Stimulated activated CD4-positive, alpha-beta T cell treated with anti-CD3 and anti-CD28 coated beads, Interleukin-4, amount 100 ng/mL, for 1 hour (primary cell): ENCODE measurements at places on chromosomes 7 and 10.

GRCh38 chr7:90720984-90721760 lies 125.1 kb downstream of the CDK14 start:
- no peak for DNase-seq

DNA sequence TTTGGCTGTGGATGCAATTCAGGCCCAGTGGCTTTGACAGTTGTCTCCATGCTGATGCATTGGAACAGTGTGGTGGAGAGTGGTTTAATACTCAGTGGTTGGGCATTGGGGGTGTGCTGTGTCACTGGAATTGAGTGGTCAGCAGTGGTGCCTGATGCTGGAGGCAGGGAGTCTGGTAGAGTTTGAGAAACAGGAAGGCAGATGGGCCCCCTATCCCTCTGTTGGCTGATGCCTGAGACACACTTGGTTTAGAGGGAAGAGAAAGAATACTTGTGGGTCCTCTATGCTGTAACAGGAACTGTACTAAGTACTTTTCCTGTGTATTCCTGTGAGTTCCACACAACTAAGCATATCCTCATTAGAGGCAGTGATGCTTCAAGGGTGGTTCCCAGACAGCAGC lies 55.4 kb downstream of the EEPD1 start:
- DNase-seq = no peak

DNA sequence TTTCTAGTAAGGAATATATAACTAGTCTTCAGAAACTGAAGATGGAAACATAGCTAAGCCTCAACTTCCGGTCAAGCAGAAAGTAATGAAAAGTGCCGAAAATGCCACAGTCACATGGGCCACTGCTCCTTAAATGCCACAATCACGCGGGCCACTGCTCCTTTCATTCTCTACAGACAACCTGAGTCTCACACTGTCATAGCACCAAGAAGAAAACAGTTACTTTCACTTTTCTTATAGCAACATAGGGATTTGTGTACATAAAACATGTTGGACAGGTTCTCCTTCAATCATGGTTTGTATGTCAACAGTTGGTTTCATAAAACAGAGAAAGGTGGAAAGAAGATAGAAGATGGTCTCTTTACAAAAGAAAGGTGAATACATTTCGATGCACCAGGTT lies 48.6 kb upstream of the NOBOX start:
- no peak for DNase-seq

- DNase-seq = no peak
Measured at GRCh38 chr10:101827919-101828600, 9.8 kb upstream of the OGA start.

GRCh38 chr7:50584793-50585408 lies 19.7 kb upstream of the DDC start:
- no peak for DNase-seq

DNA sequence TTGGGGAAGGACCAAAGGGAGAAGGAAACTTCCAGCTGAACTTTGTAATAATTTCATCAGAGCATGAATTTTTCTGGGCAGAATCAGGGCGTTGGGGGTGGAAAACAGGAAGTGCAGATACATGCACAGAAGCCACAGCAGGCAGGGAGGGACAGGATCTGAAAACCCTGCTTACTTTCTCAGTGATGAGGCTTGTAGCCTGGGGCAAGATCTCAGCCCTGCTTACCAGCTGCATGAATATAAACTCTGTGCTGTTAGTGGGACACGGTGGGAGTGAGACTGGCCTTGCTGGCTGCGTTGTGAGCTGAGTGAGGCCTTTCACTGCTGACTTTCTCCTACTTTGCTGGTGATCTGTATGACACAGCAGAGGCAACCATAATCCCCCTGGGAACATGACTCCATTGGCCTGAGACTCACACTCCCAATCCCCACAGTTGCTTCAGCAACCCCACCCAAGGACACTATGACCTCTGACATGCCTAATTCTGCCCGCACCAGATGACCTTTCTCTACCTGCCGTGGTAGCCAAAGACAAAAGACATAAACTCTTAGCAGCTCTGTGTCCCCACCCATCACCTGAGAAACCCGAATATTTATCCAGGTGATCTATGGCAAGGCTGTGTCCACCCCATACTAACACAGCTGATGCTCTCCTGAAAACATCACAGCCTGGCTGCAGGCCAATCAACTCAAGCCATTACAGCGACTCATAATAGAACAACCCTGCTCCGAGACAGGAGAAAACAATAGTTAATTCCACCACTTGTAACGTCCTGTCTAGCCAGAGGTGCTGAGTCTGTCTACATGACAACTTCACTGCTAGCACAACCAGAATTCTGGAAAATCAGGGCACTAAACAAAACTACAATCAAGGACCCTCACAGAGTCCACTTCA lies 190.7 kb upstream of the CHRM2 start:
- DNase-seq = no peak

DNA sequence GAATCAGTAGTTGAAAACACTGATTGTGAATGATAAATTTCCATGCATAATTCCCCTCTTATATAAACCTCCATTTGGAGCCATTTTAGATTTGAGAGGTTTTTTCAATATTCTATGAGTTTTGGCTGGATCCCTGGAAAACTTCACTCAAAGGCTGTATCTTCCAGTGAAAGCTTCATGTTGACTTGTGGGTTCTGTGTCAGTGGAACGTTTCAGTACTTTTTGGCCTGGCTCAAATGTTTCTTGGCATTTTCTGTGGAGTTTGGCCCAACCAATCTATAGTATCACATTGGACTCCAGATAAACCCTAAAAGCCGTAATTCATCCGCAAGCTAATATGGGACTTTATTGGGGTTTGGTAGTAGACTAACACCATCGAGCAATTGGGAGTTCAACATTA lies 172.6 kb upstream of the PRPS1L1 start:
- no peak for DNase-seq

DNA sequence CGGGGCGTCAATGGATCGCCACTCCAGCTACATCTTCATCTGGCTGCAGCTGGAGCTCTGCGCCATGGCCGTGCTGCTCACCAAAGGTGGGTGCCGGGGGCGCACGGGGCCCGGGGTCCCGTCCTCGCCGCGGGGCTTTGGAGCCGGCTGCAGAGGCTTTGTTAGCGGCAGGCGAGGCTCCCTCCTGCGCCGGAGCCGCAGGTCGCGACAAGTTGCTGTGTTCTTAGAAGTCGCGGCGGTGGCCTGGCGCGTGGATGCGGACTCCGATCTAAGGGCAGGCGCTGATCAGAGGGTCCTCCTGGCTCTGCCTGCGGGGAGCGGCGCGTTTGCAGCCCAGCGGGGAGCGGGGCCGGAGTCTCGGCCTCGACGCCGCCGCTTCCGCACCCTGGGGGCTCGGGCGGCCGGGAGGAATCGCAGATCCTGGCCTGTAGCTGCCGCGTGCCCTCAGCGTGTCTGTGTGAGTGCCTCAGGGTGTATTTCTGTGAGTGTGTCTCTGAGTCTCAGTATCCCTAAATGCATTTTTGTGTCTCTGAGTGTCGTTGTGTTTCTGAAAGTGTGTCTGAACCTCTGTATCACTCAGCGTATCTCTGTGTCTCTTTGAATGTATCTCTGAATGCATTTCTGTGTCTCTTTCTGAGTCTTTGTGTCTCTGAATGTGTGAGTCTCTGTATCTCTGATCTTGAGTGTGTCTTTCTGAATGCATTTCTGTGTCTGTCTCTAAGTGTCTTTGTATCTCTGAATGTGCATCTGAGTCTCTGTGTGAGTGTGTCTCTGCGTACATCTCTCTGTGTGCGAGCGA lies 766 bp downstream of the BAMBI start:
- DNase-seq = peak; percentile 34

- no peak for DNase-seq
Measured at GRCh38 chr7:134766779-134767519, 12.5 kb upstream of the CALD1 start.

GRCh38 chr7:135575296-135575695 lies 17.6 kb downstream of the NUP205 start:
- no peak for DNase-seq

DNA sequence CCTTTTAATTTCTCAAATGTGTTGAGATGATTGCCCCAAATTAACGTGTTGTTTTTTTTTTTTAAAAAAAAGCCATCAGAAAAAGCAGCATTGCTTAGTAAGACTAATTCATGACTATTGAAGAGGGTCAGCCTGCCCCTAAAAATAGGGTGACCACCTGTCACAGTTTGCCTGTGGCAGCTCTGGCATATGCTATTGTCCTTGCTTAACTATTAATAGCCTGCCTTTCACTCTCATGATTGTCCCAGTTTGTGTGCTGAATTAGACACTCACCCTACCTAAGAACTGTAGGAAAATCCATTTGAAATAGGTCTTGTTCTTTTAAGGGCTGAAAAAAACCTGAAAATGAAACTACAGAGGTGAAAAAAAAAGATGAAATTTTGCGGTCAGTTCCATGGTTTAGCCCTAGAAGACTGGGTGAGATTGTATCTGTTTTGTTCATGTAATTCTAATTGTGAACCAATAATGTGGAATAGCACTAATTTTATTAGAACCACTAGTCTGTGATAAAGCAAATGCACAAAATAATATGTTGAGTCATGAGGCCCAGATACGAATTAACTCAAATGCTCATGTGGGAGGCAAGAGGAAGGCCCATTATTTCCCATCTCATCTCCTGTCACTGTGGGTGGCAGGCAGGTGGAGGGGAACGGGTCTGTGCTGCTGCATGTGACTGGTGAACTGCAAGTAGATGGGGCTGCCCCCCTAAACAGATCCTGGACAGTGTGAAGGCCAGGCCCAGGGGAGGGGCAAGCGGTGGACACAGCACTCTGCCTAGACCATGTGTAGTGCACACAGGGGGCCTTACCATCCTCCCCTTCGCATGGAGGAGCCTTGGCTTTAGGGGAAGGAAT lies 265.4 kb upstream of the NFE2L3 start:
- no peak for DNase-seq

- DNase-seq = no peak
Measured at GRCh38 chr10:62550173-62550572, 176.0 kb downstream of the ZNF365 start.

DNA sequence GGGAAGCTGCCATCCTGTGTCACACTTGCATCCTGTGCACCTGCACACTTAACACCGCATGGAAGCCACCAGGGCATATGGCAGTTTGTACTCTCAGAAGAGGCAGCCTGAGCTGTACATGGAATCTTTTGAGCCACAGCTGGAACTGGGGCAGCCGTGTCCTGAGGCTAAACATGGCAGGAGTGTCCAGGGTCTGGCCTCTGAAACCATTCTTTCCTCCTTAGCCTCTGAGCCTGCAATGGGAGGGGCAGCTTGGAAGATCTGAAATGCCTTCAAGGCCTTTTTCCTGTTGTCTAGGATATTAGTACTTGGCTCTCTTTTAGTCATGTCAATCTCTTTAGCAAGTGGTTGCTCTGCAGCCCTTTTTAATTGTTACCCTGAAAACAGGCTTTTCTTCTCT lies 16.4 kb downstream of the PLCE1 start:
- no peak for DNase-seq

GRCh38 chr10:48501226-48501625 lies 103.6 kb downstream of the ARHGAP22 start:
- DNase-seq = no peak

GRCh38 chr10:127354255-127354654 lies 157.9 kb upstream of the INSYN2A start:
- DNase-seq = no peak

DNA sequence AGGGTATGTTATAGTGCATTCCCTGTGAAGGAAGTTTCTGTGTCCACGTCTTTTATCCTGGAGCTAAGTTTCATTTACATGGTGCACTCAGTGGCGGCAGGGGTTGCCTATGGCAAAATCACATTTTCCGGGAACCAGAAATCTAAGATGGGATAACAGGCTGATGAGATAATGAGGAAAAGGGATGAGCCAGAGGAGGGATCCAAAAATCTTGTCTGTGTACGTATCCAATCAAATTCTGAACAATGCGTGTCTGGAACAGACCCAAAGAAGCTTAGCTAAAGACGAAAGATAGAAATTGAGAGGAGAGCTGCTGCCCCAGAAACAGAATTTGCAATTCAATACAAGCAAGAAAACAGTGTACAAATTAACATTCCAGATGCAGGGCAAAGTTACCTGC lies 16.1 kb downstream of the LANCL2 start:
- no peak for DNase-seq
